ENCODE measurements at places on chromosomes 16 and 17.

- DNase-seq: no peak
Measured at GRCh38 chr16:62294213-62294972, 258.2 kb upstream of the CDH8 start.

DNA sequence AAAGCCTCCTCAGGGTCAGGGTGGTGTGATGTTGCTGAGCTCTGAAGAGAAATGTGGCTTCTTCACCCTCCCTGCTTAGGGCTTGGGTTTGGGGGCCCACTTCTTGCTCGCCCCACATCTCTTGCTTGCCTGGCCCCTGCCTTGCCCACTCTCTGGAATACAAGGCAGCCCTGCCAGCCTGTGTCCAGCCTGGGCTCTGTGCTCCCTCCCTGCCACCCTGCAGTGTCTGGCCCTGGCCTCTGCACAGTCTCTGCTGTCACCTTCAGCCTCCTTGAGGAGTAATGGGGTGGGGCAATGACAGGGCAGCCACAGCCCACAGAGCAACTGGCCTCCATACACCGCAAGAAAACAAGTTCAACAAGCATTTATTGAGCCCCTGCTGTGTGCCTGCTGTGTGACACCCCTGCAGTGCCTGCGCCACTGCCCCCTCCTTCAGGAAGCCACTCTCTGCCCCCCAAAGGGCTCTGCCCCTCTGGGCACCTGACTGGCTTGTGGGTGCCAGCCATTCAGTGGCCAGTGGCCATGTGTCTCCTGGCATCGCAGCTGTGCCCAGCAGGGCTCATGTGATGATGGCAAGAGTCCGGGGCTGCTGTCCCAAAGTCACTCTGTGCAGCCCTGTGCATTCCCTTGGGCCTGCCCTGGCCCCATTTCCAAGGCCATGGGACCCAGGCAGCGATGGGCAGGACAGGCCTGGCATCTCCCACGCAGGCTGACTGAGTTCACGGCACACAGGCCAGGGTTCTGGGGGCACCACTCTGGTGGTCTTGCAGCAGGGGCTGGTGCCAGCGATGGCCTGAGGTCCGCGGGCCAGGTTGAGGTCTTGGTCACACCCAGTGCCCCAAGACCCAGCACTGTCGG lies 240.8 kb downstream of the KATNIP start:
- DNase-seq: no peak

GRCh38 chr16:11072420-11073153 lies 128.2 kb downstream of the CLEC16A start:
- no peak for DNase-seq

DNA sequence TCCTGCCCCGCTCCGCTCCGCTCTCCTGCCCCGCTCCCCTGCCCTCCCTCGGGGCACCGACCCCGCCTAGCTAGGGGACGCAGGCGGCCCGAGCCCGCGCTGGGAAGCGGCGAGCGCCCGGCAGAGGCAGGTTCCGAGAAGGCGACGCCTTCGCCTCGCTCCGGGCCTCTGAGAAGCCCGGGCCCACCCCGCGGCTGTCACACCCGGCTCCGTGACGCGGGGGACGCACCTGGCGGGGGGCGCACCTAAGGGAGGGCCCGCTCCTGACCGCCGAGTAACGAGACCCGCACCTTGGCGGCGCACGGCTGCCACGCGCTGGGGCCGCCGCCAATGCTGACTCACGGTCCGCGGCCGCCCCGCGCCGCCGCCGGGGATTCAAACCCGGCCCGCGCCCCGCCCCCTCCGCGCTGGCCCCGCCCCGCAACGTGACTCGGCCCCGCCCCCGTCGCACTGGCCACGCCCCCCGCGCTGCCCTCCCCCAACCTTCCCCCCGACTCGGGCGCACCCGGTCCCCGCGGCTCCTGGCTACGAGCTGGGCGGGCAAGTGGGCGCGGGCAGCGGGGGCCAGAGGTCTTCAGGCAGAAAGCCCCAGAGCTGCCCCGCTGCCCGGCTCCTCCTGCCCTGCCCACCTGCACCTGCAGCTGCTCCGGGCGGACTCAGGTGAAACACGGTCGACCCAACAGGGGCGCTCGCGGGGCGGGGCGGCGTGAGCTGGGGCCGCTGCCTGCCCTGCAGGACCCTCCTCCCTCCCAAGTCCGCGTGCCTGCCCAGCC lies 27.8 kb downstream of the GNPTG start:
- DNase-seq: peak; percentile 36

DNA sequence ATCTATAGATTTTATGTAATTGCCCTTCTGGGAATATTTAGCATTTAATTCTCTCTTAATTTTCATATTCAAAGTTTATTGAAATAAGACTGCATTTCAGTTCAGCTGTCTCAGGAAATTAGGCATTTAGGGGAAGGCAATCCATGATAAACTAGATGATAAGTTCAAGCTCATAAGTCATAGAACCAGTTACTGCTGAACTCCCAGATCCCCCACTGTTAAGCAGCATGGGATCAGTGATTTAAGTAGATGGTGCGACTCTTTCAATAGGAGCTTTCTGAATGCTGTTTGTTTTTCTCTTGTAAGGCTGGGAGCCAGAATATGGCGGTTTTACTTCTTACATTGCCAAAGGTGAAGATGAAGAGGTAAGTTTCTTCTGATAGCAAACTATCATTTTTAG lies 23.8 kb downstream of the OGFOD1 start:
- DNase-seq: no peak
